ENCODE measurements at places on chromosomes 4 and X.

DNA sequence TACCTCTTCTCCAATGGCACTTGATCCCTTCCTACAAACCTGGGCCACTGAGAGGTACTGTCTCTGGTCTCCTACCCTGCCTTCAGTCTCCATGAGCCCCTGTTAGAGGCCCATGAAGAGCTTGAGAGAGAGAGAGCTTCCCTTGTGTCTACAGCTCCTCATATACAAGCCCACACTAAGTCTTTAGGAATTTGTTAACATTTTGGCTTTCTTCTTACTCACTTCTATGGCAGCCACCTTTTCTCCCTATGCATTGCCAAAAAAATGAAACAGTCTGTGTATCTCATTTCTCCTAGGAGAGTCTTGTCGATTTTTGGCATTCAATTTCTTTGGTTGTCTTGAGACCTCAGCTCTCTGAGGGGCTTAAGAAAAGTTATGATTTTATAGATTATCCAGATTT lies 90.9 kb upstream of the LNX1 start:
- DNase-seq = no peak

DNA sequence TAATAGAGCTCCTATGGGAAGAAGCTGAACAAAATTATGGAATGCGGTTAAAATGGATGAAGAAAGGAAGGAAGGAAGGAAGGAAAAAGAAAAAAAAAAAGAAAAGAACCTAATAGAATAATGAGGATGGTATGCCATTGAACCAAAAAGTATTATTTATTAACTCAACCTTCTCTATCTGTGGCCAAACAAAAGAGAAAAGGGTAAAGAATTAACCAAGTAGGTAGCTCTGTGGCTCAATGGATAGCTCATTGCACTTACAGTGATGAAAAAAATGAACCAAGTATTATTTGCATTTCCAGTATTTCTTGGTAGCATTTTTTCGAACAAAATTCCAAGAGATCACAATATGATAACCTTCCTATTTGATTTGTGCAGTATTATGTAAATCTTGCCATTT lies 56.9 kb upstream of the SLC39A8 start:
- no peak for DNase-seq

GRCh38 chr4:24770032-24770584 lies 25.3 kb upstream of the SOD3 start:
- peak; percentile 81 for DNase-seq

DNA sequence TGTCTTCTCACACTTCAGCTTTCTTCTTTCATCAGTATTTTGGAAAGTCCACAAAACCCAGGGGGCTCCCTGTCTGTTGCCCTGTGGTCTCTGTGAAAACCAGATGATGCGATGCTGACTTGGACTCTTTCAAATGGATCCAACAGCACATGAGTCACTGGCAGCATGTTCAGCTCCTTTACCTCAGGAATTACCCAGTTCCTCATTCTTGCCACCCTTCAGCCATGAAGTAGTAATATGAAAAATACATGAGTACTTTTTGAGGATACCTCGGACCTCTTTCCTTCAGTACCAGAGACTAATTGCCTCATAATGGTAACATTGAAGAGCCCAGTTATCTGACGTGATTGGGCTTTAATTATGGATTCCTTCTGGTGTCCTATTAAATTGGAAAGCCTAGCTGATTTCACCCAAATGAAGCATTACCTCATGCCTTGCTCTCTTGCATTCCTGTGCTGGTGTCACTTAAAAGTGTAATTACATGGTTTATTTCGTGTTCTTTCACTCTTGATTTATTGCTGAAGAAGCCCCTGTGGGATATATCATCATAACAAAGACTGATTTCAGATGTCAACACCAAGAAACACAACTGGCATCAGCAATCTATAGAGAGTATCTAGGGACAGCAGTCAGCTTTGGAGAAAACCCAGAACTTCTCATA lies 63.4 kb downstream of the NFKB1 start:
- DNase-seq = no peak

DNA sequence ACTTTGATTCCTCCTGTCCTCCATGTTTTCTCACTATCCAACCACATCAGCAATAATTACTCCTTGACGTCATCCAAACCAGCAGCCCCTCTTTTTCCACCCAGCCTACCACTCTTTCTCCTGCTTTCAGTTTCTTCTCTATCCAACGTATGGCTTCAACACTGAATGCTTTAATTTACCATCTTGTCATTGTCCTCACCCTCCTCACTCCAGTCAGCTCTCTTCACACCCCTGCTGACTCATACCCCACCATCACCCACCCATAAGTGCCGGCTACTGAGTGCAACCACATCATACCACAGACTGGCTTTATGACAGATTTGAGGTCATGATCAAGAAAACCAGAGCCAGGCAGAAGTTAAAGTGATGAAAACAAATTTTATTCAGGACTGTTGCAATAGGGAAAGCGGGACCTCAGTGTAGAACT lies 9.8 kb upstream of the ANXA5 start:
- DNase-seq = no peak

DNA sequence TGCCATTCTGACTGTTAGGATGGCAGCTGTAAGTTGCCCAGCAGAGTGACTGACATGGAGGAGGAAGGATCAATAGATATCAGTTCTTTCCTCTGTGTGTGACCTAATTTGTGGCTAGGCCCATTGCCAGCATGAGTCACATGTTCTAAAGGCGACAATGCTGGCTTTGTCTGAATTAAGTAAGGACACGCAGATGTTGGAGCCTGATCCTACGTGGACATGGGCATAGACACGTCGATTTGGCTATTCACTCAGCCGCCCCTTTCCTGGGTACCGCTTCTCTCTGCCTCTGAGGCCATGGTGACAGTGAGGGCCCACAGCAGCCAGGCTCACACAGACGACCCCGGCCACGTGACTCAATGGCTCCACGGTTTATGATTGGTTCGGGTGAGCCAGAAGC lies 16.3 kb downstream of the PROM1 start:
- DNase-seq = no peak

GRCh38 chrX:69523314-69523713 lies 19.2 kb downstream of the NALF2 start:
- no peak for DNase-seq

- no peak for DNase-seq
These were observed 265.4 kb upstream of the ADGRL3 start for GRCh38 chr4:60934566-60935295.

DNA sequence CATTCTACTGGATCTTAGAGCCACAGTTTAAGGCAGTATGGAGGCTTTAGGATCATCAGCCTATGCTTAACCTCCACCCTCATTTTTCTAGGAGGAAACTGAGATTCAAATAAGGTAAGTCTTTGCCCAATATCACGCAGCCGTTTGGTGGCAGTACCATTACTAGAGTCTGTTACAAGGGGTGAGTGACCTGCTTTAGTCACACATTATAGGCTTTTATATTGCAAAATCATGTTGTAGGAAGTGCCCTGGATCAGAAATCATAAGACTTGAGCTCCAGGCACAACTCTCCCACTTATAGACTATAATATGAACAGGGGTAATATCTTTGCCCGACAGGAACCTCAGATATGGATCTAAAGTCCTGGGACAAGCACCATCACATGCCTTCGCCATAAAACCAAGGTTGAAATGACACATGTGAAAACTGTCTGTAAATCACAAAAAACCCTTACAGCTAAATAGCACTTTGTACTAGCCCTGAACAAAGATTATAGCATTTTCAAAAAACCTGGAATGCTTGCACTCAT lies 19.2 kb downstream of the HPSE start:
- no peak for DNase-seq

DNA sequence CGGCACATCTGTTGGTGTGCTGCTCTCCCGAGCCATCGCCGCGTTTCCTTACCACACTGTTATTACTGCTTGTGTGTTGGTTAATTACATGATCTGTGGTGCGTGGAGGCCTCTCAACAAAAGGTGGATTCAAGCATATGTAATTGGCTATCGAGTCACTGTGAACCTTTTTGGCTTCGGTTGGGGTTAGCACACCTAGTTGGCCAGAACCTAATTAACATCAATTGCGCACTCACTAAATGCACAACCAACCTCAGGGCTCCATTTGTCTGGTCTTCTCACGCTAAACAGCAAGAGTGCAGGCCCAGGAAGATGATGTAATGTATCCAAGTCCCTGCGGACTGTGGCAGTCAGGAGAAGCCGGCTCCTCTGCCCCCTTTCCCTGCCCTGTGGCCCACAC lies 17.4 kb downstream of the ENPP6 start:
- no peak for DNase-seq

GRCh38 chr4:1571165-1572009 lies 112.7 kb downstream of the FAM53A start:
- no peak for DNase-seq

GRCh38 chrX:118329175-118329574 lies 16.7 kb upstream of the WDR44 start:
- no peak for DNase-seq

DNA sequence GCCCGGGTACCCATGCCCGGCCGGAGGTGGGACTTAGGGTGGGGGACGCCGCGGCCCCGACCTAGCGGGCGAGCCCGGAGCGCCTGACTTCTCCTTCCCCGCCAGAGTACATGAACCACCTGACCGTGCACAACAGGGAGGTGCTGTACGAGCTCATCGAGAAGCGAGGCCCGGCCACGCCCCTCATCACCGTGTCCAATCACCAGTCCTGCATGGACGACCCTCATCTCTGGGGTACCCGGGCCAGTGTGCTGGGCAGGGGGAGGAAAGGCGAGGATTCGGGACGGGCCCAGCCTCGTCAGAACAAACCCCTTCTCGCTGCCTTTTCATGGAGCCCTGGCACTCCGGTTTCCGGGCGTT lies 622 bp downstream of the TAFAZZIN start:
- no peak for DNase-seq

Measured in non-pigmented ciliary epithelial cell (primary cell).